AG20443 (cell line): ENCODE measurements at places on chromosomes 5 and 9.

DNA sequence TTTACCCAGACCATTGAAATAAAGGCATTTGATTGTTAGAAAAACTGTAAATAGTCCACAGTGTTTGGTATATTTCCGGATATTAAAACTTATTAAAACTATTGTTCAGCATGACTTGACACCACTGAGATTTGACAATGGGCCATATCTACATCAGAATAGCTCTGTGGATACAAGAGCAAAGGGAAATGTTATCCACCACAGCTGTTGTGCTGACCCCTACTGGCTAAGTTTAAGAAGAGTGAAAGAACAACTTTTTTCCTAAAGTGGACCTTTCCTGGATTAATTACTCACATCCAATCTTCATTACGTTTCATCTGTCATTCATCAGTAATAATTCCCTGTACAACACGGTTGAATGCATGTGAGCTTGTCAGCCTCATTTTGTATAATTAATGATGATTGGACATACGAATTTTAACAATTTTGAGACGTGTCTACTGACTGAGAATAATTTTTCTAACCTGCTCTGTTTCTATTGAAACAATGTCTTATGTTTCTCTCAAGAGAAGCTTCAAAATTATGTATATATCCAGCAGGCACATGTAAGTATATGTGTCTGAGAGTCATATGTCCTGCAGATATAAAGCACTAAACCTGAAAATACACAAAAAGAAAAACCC, 1952.6 kb downstream of the MAT2B start:
- no peak for DNase-seq

DNA sequence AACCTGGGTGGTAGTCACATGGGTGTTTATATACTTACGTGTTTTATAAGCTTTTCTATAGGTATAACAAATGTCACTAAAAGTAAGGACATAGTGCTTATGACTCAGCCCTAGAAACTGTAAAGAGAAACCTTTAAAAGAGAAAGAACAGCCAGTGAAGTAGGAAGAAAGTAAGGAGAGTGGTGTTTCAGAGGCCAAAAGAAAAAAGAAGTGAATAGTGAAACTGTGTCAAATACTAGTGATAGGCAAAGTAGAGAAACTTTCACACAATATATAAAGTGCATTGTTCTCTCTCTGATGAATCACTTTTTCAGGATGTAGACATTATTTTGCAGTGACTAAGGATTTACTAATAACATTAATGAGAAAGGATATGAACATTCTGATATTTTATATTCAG, 74.2 kb upstream of the SUSD1 start:
- no peak for DNase-seq

GRCh38 chr9:133784731-133785561, 46.8 kb upstream of the SARDH start:
- DNase-seq = no peak

DNA sequence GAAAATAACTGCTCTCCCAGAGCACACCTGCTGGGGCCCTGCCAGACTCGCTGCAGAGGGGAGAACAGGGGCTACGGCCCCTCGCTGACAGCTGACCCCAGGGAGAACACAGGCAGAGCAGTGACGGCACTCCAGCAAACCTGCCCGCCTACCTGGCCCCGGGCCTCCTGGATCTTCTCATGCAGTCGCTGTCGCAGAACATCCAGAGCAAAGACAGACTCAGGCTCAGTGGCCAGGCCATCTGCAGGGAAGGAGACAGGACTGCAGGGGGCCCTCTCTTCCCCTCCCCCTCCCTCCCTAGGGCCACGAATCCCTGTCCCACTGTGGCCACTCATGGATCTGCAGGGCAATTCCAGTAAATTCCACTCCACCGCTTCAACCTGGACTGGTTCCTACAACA, 2.4 kb downstream of the SURF6 start:
- no peak for DNase-seq

GRCh38 chr9:136530461-136531089, 15.3 kb downstream of the NOTCH1 start:
- DNase-seq = no peak

- DNase-seq = no peak
These were observed 72.8 kb downstream of the NUP214 start for GRCh38 chr9:131198041-131198715.

GRCh38 chr5:74272024-74272775, 368.3 kb downstream of the ENC1 start:
- peak; percentile 71 for DNase-seq

- DNase-seq = peak; percentile 37
These were observed 51.9 kb upstream of the ZSWIM6 start for GRCh38 chr5:61280205-61280604.

DNA sequence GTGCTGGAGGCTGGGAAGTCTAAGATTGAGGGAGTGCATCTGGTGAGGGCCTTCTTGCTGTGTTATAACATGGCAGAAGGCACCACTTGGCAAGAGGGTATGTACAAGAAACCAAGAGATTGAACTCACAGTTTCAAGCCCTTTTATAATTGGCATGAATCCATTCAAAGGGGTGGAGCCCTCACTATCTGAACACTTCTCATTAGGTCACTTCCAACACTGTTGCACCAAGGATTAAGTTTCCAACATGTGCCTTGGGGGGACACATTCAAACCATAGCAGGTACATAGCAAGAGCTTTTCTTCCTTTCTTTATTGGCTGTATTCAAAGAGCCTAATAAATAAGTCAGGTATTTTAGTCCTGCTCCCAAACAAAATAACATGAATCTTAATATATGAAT, 62.7 kb downstream of the PRELID2 start:
- no peak for DNase-seq

GRCh38 chr9:122797316-122798063, 2.4 kb upstream of the OR1K1 start:
- no peak for DNase-seq

GRCh38 chr9:102049586-102050246, 311.3 kb upstream of the GRIN3A start:
- no peak for DNase-seq

DNA sequence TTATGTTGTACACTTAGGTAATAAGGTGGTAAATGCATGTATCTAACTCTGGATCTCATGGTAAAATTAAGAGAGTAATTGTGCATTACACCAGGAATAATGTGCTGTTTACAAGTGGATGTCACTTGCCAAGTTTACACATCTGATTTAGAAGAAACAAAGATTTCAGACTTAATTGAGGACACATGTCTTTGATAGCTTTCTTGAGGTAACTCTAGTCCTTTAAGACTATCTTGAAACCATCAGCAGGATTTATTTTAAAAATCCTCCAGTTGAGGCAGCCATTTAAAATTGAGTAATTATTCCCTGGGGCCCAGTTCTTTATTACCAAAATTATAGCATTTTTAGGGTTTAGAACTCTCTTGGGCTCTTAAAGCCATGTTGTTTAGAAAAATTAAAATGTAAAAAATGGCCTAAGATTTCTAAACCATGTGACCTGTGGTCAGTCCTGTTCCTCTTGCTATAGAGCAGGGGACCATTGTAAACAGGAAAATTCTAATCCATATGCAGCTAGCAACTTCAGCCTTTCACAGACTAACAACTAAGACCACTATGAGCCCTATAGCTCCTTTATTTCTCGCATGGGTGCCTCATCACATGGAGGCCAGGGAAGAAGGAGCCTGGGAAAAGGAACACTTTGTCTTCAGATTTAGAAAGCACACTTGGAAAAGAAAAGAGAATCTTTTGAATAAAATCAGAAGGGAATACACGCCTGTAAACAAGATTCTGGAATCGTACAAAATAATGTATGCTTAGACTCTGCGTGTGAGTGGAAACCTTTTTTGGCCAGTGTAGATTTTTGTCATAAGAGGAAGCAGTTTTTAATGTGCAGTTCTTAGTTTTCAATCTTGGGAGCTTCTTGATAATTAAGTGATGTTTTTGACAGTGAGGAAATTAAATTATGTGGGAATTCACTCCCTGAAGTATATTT, 71.2 kb downstream of the ZSWIM6 start:
- no peak for DNase-seq

DNA sequence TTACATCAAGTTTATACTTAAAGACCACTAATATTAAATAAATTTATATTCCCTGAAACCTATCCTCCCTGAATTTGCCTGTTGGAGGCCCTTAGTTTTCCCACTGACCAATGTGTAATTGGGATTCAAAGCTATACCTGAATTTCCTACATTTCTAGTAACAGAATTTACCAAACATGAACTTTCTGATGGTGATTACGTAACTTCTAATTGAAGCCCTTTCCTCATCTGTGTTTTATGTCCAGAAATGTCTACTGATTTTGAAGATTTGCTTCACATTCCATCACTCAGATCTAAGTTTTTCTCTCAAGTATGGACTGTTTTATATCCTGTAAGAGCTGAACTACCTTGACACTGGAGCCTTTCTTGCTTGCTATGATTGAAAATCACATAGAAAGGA, 12.8 kb downstream of the ZFP62 start:
- no peak for DNase-seq

- DNase-seq = no peak
These were observed 280.5 kb upstream of the VLDLR start for GRCh38 chr9:2341126-2341525.

DNA sequence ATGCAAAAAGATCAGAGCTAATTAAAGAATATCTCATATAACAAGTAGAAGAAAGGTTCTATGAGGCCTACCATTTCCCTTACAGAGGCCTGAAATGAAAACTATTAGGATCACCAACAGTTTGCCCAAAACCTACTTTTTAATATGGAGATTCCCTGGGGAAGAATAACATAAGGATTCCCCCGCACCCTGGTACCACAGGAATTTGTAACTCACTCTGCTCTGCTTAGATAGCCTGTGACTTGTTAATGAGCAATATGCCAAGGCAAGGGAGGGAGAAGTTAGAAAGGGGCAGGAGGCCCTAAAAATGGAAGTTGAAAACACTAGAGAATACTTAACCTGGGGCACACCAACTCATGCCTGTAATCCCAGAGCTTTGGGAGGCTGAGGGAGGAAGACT, 107.0 kb downstream of the CDH6 start:
- DNase-seq = no peak

DNA sequence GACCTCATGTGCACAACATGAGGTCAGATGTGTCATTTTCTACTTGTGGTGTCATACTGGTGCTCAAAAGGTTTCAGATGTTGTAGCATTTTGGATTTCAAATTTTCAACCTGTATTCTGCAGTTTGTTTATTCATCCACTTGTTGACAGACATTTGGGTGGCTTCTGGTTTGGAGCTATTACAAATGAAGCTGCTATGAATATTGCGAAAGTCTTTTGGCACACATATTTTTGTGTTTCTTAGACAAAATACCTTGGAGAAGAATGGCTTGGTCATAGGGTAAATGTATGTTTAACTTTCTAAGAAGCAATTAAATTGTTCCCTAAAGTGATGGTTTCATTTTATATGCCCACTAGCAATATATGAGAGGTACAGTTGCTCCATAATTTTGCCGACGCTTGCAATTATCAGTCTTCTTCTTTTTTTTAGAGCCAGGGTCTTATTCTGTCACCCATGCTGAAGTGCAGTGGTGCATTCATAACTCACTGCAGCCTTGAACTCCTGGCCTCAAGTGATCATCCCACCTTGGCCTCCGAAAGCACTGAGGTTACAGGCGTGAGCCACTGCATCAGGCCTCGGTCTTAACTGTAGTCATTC, 70.7 kb upstream of the TRPC7 start:
- DNase-seq = no peak

DNA sequence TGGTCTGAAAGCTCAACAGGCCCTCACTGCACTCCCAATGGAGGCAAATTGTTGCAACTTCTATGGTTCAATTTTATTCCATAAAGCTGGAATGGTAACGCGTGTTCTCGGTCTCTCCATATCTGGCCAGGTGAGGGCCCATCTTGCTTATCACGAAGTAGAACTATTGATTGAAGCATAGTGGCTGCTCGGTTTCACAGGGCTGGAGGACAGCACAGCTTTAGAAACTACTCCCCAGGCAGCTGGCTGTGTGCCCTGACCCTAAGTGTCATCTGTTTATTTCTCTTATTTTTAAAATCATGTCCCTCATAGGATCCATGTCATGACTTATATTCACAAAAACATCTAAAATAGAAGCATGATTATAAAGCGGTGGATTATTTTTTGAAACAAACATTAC, 223.4 kb downstream of the NPR3 start:
- DNase-seq = no peak

GRCh38 chr9:88852794-88853193, 138.5 kb upstream of the S1PR3 start:
- DNase-seq = peak; percentile 79

- no peak for DNase-seq
These were observed 835.9 kb upstream of the ZNF608 start for GRCh38 chr5:125582352-125582751.

DNA sequence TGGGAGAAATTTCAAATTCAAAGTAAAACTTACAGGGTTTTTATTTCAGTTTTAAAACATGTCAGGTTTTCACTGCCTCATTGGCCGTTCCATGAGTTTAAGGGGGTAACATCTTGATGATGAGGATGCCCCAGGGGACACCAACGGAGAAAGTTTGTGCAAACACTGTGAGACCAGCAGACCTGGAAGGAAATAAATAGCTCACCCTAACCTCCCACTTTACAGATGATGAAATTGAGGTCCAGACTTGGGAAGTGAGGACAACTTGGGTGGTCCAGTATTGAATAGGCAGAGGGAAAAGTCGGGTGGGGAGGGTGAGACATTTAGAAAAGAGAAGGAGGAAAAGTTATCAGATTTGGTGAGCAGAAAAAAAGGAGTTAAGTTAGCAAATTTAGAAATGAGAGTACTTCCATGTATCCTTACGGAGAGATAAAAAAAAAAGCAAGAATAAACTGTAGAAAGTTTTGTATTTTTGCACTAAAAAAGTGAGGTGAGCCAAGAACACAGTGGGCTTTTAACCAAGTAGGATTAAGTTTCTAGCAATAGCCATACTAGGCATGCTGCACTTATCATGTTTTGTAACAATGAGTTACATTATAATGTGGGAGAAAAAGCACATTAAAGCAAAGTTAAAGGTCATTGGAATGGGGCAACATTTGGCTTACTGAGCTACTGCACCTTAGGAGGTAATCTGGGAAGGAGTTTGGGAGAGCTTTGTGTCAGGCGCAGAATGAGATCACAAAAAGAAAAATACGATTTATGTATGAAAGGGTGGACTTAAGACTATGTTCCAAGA, 125.1 kb downstream of the GAS1 start:
- DNase-seq = no peak

DNA sequence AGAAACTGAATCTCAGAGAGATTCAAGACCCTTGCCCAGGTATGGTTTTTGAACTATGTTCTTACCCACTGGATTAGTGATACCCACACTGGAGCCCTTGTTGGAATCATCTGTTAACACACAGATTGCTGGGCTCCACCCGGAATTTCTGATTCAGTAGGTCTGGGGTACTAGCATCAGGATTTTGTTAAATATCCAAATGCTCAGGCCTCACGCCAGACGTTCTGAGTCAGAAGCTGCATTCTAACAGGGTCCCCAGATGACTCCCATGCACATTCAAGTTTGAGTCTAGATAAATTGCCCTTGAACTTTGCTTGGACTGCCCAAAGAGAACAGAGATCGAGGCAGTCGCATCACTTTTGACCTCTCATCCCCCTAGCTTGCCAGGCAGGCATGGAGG, 182.0 kb upstream of the WWC1 start:
- peak; percentile 64 for DNase-seq
